ENCODE measurements at places on chromosomes 5 and 9.

DNA sequence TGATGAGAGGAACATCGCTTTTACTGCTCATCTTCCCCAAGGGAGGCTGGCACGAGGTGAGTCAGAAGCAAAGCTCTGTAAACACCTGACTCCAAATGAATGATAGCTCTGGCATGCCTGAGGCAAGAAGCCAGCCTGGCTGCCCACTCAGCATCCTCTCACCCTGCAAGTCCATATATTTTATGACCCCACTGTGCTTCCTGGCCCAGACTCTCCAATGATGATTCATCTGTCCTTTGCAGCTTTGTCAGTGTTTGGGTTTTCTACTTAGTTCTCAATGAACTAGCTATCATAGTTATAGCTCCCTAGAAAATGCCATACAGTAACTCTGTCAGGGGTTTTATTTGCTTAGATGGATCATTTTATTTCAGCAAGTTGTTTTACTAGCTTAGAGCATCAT, 52.1 kb upstream of the FSTL4 start:
- DNase-seq = peak; percentile 16
- H3K27me3 ChIP-seq = peaks cover 14% of the 10 kb centered on the region
- no peak overlapping the region for H3K4me3 ChIP-seq

GRCh38 chr9:124428751-124429529, 13.7 kb upstream of the PSMB7 start:
- peaks cover 1% of the 10 kb centered on the region for H3K27me3 ChIP-seq
- no peaks in the 10 kb centered on the region for H3K36me3 ChIP-seq
- no peaks in the 10 kb centered on the region for H3K4me1 ChIP-seq
- H3K27ac ChIP-seq = no peak overlapping the region
- H3K4me3 ChIP-seq = no peak overlapping the region
- no peak for DNase-seq

DNA sequence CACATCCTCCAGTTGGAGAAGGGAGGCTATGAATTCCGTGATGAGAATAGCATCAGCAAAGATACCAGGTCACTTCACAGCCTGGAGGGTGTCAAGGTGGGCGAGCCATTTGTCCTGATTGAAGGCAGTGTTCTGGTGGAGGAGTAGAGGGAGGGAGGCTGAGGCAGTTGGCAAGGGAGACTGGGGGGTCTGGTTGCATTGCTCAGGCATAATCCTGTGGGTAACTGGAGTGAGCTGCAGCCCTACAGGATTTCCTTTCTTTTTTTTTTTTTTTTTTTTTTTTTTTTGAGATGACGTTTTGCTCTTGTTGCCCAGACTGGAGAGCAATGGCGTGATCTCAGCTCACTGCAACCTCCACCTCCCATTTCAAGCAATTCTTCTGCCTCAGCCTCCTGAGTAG, 223.9 kb upstream of the KLF4 start:
- H3K27ac ChIP-seq = no peak overlapping the region
- H3K27me3 ChIP-seq = no peaks in the 10 kb centered on the region
- no peak overlapping the region for H3K4me3 ChIP-seq
- no peaks in the 10 kb centered on the region for H3K4me1 ChIP-seq
- no peak for DNase-seq
- no peaks in the 10 kb centered on the region for H3K36me3 ChIP-seq

DNA sequence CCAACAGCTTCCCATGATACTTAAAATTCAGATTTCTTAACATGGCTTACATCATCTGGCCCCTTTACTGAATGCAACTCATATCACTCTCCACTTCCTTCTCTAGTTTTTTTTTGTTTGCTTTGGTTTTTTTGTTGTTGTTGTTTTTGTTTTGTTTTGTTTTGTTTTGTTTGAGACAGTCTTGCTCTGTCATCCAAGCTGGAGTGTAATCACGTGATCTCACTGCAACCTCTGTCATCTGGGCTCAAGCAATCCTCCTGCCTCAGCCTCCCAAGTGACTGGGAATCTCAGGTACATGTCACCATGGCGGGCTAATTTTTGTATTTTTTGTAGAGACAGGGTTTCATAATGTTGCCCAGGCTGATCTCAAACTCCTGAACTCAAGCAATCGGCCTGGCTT, 41.4 kb downstream of the CPLANE1 start:
- no peak overlapping the region for H3K27ac ChIP-seq
- peaks cover 4% of the 10 kb centered on the region for H3K4me1 ChIP-seq
- no peak for DNase-seq
- H3K4me3 ChIP-seq = no peak overlapping the region

DNA sequence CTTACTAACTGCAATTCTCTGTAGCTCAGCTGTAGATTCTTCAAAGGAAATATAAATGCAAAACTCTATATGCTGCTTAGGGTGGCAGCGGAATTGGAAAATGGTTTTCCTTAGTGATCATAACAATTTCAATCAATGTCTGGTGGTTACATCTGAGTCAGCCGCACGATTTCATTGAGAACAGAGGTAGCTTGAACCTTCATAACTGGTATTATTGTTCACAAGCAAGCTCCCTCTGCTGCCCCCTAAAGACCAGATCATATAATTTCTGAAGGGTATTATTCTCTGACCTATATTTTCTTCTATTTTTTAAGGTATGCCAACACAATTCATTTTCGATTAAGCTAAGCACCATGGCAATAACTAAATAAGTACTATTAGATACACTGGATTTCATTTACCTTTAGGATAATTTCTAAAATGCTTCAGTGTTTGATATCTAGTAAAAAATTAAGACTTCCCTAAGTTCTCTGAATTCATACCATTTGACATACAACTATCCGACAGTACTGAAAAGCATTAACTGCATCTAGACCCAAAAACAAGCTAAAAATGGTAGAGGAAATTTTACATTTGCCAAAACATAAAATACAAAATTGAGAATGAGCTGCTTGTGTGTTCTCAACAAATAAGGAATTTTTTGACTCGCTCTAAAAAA, 181.1 kb upstream of the SPEF2 start:
- H3K4me1 ChIP-seq = no peaks in the 10 kb centered on the region
- H3K27me3 ChIP-seq = peaks cover 29% of the 10 kb centered on the region
- H3K4me3 ChIP-seq = no peak overlapping the region

GRCh38 chr5:24368115-24368514, 276.7 kb downstream of the CDH10 start:
- no peaks in the 10 kb centered on the region for H3K4me1 ChIP-seq
- H3K36me3 ChIP-seq = no peaks in the 10 kb centered on the region
- no peak overlapping the region for H3K4me3 ChIP-seq
- H3K27me3 ChIP-seq = no peaks in the 10 kb centered on the region

GRCh38 chr5:135993880-135994636, 34.7 kb upstream of the TGFBI start:
- no peaks in the 10 kb centered on the region for H3K36me3 ChIP-seq
- H3K4me1 ChIP-seq = no peaks in the 10 kb centered on the region
- H3K27ac ChIP-seq = no peak overlapping the region
- peaks cover 8% of the 10 kb centered on the region for H3K27me3 ChIP-seq

GRCh38 chr9:81474792-81475191, 214.6 kb downstream of the TLE1 start:
- no peaks in the 10 kb centered on the region for H3K4me1 ChIP-seq
- no peaks in the 10 kb centered on the region for H3K27me3 ChIP-seq
- no peak for DNase-seq
- no peak overlapping the region for H3K4me3 ChIP-seq

All from activated CD8-positive, alpha-beta T cell treated with anti-CD3 and anti-CD28 coated beads, Interleukin-2, amount 10 ng/mL, durations not matched to agents 7 days and 5 days (primary cell).